ENCODE measurements at places on chromosomes 2 and 18. TPM values are rescaled to one million over a fixed set of nuclear protein-coding genes. Genes with fewer than 3 reads are reported as not detected.

Gene NETO1
- total RNA-seq = 1.5 TPM

GRCh38 chr2:45248214-45248613 is 239.0 kb upstream of the SIX2 start:
- no peak for DNase-seq

DNA sequence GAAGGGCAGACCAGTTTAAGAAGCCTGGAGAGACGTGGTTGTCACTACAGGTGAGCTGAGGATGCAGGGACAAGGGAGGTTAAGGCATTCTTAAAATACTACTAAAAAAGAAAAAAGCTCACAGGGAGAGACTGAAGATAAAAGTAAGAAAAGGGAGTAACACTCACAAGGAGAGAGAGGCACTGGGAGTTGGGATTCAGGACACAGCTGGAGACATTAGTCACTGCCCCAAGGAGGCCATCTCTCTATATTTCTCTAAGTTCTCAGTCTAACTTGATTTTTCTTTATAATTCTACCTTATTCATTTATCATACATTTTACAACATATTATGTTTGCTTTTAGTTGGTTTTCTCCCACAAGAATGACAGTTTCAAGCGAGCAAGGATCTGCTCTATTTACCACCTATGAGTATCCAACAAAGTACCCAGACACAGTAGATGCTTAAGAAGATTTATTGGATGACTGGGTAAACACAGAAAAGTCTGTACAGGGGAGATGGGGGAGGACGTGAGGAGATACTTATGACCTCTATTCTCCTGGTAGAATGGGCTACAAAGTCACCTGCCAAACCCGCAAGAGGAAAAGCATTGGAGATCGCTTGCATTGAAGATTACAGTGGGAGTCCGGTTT is 2.2 kb downstream of the SERPINE2 start:
- no peak for DNase-seq

GRCh38 chr18:13242797-13243196 is 24.2 kb downstream of the LDLRAD4 start:
- no peak for DNase-seq

DNA sequence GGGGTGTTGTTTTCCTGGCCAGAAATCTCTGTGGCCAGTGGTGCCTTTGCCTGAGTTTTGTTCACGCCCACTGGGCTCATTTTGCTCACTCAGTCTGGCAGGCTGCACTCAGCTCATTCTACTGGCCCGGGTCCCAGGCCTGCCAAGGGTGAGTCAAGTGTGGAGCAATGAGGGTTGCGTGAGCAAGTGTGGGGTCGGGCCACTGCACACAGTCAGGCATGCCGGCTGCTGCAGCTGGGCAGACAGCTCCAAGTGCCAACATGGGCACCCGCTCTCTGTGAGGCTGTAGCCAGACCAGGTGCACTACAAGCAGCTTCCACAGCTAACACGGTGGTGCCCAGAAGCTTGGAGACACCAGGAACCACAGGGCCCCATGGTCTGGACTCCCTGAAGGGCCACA is 801.1 kb upstream of the RAB6C start:
- DNase-seq = peak; percentile 77

DNA sequence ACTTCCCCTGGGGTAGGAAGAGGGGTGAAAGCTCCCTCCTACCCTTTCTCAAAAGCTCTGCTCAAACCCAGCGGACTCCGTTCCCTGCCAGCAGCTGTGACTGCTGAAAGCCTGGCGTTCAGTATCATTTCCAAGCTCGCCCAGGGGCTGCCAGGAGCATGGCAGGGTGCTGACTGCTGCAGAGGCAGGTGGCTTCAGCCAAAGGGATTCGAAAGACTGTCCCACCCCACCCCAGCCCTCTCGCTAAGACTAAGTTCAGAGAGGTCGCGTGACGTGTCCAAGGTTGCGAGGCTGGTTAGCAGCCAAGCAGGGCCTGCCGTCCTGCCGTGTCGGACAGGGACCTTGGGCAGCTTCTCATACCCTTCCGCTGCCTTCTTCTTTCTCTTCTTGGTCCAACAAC is 72.3 kb upstream of the RAB12 start:
- no peak for DNase-seq

- no peak for DNase-seq
These were observed 14.9 kb downstream of the TRMT61B start for GRCh38 chr2:28855193-28855592.

DNA sequence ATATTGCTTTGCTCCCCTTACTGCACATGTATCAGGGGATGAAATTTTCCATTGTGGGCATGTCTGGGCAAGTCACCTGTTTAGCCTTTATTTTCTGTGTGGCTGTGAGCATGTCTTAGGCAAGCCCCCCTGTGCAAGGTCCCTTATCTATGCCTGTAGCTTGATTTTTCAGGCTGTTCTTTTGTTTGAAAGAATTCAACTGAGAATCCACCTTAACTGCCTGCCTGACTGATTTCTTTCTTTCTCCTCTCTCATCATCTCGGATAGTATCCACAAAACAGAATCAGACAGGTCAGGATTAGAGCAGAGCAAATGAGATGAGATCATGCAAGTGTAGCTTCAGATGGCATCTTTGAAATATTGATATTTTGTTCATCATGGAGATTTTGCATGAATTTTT is 1147.5 kb upstream of the ACVR2A start:
- DNase-seq = no peak

Gene GEN1
- 2.3 TPM for total RNA-seq

DNA sequence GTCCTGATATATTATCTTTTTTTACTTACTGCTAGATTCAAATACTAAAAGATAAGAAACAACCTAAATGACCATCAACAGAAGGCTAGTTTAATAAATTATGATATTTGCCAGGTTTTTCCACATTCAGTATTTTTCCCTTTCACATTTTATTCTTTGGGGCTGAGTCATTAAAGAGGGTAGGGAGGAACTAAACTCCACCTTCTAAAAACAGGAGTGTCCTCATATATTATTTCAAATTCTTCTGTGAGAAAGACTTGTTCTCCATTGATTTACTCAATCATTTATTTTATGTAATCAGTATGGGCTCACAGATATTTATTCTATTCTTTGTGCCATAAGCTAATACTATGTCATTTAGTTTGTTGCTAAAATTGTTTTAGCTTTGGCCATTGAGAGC is 9.0 kb downstream of the HDHD2 start:
- DNase-seq = no peak

Gene ANKRD29
- 3.5 TPM for total RNA-seq

GRCh38 chr2:101625387-101625786 is 72.1 kb upstream of the MAP4K4 start:
- no peak for DNase-seq

DNA sequence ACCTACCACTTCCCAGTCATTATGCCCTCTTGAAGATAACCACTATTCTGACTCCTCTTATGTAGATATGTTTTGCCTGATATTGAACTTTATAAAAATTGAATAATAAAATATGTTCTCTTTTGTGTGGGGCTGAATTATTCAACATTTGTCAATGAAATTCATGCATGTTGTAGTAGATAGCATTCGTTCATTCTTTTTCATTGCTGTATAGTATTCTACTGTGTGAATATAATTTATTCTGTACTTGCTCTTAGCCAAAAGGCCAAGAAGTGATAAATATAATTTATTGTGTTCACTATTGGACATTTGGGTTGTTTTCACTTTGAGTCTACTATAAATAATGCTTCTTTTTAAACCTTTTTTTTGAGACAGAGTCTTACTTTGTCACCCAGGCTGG is 29.0 kb downstream of the EML6 start:
- DNase-seq = no peak

Data from right atrium auricular region (tissue), 2 donors.